ENCODE measurements at places on chromosomes 7 and 10.
A peak's percentile ranks its signal among the peaks of the same experiment; 100 is the strongest.

GRCh38 chr7:134108802-134109201 lies 18.3 kb upstream of the LRGUK start:
- DNase-seq, result no peak

- no peak for DNase-seq
Observed at GRCh38 chr10:69499726-69500689, 48.7 kb downstream of the TSPAN15 start.

DNA sequence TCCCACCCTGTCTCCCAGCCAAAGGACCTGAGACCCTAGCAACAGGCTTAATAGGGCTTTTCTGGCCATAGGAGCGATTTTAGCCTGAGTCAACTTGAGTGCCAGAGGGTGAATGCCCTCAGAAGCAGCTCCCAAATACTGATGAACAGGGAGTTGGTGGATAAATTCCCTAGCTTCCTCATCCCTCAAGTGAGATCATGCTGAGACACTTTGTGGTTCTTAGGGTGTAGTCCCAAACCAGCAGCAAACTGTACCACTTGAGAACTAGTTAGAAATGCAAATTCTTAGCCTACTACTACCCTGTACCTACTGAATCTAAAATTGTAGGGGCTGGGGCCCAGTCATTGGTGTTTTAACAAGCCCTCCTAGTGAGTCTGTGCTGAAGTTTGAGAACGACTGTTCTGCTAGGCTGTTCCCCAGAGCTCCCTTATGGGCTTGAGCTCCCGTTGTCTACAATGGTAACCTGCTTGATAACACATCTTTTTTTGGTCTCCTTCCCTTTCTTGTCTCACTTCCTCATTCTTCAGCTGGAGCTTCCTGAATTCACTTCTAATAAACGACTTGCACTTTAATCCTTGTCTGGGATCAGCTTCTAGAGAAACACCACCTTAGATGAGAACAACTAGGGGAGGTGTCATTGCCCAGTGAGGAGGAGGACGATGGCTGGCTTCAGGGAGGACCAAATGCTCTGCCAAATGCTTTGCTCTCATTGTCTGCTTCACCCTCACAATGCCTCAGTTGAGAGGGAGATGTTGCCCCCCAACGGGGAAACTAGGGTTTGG lies 18.2 kb upstream of the CDH23 start:
- DNase-seq, result no peak

- DNase-seq, result no peak
Observed at GRCh38 chr7:19665399-19666008, 43.3 kb downstream of the POLR1F start.

DNA sequence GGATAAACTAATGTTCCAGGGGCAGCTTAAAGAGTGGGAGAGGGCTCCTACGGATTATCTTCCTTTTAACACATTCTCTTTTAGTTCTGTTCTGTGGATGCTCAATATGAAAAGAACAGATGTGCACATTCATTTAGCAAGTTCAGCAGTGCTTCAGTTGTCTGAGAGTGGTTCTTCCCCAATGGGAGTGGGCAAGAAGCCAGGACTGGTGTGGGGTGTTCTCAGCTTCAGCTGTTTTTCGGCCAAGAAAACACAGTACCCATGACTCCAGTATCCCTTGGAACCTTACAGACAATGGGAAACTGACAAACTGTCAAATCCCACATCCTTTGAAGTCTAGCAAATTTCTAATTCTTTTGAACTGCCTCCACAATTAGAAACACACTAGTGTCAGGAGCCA lies 71.5 kb upstream of the LRRC17 start:
- no peak for DNase-seq

- no peak for DNase-seq
Observed at GRCh38 chr10:4514445-4515108, 311.4 kb upstream of the AKR1E2 start.

GRCh38 chr10:68088740-68089139 lies 13.7 kb upstream of the HERC4 start:
- DNase-seq, result no peak

DNA sequence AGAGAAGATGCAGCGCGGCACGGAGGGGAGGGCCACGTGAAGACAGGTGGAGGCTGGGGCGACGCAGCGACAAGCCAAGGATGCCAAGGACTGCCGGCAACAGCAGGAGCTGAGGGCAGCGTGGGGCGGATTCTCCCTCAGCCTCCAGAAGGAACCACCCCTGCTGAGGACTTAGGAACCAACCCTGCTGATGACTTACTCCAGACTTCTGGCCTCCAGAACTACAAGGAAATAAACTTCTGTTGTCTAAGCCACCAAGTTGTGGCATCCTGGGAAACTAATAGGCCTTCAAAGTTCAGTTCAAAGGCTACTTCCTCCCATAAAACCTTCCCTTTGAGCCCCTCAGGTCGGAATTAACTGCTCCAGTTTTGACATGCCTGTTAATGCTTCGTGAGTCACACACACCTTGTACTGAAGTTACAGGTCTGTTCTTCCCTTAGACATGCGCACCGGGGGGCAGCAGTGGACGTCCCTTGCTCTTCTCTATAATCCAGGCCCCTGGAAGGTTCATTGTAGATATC lies 88.4 kb upstream of the RHEB start:
- no peak for DNase-seq

DNA sequence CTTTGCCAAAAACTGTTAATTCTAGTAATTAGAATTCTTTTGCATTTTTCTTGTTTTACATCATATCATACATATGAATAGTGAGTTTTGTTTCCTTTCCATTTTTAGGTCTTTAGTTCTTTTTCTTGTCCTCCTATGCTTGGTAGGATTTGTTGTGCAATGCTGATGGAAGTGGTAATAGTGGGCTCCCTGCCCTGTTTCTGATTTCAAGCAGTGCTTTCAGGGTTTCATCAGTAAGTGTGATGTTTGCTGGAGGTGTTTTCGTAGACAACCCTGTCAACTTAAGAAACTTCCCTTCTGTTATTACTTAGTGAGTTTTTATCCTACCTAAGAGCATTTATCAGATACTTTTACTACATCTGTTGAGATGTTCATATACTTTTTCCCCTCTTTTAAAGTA lies 50.5 kb downstream of the CSGALNACT2 start:
- DNase-seq, result no peak

DNA sequence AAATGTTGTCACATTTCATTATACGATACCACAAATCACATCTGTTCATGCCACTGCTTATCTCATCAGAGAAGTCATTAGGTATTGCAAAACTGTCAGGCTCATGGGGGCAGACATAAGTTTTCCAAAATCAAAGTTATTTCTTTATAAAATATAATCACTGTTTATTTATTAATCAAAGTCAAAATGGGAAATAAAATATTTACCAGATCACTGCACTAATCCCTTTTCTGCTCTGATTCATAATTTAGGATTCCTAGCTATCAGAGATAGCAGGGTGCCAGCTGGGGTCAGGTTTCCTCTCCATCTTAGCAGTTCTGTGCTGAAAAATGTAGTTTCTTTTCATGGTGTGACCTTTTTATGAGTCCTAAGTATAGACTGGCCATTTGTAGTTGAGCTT lies 117.7 kb upstream of the LANCL2 start:
- DNase-seq, result no peak

DNA sequence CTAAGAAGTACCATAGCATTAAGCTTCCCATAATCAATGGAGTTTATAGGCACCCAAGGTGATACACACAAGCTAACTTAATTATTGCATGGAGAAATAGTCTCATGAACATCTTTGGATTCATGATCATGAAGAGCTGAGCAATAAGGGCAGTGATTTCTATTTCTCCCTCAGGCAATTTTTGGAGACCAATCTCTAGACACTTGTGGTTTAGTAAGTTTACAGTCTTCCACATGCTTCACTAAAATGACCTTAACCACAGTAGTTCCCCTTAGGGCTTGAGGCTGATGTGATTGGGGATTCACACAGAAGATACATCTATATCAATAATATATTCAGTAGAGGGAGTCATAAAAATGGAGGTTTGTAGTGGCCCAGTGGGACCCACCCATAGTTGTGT lies 241.2 kb downstream of the CCDC7 start:
- no peak for DNase-seq

- no peak for DNase-seq
Observed at GRCh38 chr10:80277567-80278250, 11.7 kb downstream of the MAT1A start.

DNA sequence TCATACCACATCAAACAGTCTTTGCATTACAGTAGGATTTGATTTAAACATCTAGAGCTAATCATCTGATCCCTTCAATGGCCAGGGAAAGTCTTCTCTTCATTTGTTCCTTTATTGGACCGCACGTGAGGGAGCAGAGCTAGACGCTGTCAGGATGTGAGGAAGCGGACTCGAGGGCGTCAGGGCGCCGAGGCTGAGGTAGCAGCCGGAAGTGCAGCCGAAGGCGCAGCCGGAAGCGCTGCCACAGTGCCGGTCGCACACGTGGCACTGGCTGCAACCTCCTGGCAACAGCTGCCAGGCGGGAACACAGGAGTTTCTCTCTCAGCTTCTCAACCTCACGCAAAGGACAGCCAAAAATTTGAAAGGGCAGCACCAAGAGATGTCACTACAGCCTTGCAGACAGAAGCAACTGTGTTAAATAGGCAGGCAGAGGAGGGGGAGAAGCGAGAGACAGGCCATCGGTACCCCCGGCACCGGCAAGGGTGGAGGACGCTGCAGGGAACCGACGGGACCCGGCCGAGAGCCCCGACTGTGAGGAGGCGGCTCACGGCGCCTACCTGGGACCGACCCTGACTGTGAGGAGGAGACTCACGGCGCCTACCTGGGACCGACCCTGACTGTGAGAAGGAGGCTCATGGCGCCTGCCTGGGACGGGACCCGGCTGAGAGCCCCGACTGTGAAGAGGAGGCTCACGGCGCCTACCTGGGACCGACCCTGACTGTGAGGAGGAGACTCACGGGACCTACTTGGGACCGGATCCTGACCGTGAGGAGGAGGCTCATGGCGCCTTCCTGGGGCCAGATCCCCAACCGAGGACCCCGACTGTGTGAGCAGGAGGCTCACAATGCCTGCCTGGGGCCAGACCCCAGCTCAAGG lies 32.3 kb downstream of the VIPR2 start:
- no peak for DNase-seq

DNA sequence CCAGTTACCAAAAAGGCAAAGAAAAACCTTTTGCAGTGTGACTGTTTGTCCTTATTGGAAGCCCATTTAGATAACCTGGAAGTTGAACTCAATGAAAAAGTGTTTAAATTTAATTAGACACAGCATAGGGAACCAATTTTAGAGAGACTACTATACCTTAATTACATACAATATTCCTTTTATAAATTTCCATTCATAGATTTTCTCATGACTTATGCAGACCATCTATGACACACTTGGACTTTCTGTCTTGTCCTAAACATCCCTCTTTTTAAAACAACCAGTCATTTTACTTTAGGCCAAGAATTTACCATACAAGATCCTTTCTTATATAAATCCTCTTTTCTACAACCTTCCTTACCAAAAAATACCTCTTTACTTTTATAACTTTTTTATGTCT lies 61.6 kb downstream of the MTURN start:
- DNase-seq, result no peak

GRCh38 chr7:130888468-130888867 lies 154.5 kb upstream of the KLF14 start:
- no peak for DNase-seq

GRCh38 chr10:132443605-132443982 lies 46.6 kb downstream of the PWWP2B start:
- DNase-seq, result peak; percentile 29

GRCh38 chr7:84370114-84370513 lies 175.5 kb upstream of the SEMA3A start:
- DNase-seq, result no peak

- no peak for DNase-seq
Observed at GRCh38 chr10:5091196-5091595, 3.0 kb upstream of the AKR1C3 start.

GRCh38 chr10:29784175-29784773 lies 149.5 kb upstream of the SVIL start:
- no peak for DNase-seq

GRCh38 chr7:40095695-40096327 lies 38.6 kb downstream of the MPLKIP start:
- no peak for DNase-seq

- no peak for DNase-seq
Observed at GRCh38 chr7:123846217-123846891, 1.4 kb downstream of the HYAL4 start.

GRCh38 chr10:93745408-93746065 lies 12.2 kb upstream of the LGI1 start:
- no peak for DNase-seq

DNA sequence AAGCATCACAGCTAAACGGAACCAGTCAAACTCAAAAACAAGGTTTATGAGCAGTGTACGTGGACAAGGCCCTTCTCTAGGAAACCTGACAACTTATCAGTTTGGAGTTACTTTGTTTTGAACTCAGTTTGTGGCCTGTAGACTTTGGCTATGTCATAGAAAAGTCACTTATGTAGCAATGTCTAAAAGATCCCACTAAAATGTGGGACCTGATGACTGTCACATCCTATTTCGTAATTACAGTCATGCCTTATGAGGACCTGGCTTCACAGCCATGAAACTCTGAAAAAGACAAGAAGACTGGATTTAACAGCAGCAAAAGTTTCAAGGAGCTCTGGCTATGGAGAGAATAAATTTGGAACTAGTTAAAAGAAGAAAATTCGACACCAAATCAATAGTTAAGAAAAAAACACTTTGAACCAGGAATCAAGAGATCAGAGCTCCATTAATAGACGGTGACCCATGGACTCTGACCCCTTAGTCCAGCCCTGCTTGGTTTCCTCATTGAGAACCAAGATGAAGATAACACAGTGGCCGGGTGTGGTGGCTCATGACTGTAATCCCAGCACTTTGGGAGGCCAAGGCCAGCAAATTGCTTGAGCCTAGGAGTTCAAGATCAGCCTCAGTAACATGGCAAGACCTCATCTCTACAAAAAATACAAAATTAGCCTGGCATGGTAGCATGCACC lies 204.3 kb downstream of the SFMBT2 start:
- DNase-seq, result no peak

GRCh38 chr7:87874066-87874465 lies 2.1 kb downstream of the SLC25A40 start:
- no peak for DNase-seq

DNA sequence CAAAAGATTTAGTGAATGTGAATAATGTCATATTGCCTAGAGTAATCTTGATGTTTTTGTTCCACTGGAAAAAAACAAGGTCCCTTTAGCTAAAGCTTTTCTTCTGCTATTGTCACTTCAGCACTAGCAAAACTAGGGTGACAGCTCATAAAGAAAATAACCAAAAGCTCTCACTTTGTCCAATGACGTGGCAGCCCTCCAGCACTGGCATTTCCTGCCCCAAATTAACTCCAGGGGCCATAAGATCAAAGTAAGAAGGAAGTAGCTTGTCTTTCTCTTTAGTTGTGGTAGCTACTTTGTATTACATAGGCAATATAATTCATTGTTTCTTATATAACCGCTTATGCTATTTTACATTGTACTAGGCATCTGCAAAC lies 47.3 kb downstream of the LRRN3 start:
- DNase-seq, result no peak
